ENCODE measurements at places on chromosomes 3 and 15. TPM values are rescaled to one million over a fixed set of nuclear protein-coding genes. Genes with fewer than 3 reads are reported as not detected.

Gene GLDN
- 0.15 TPM for polyA plus RNA-seq

- DNase-seq: no peak
Measured at GRCh38 chr15:47304656-47305055, 412.6 kb upstream of the SEMA6D start.

DNA sequence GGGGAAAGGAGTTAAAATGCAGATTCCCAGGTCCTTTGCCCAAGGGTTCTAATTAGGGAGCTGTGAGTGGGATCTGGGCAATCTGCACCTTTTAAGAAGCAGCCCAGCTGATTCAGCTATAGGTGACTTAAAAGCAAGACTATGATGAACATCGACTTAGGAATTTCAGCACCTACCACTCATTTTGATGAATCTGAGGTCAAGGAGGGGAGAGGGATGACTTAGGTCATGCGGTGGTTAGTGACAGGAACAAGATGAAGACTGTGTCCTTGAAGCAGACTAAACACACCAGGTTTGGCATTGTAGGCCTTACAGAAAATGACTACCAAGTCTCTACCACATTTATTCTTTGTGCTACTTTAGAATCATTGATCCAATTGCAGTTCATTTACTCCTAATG is 196.3 kb downstream of the DTWD1 start:
- DNase-seq: no peak

DNA sequence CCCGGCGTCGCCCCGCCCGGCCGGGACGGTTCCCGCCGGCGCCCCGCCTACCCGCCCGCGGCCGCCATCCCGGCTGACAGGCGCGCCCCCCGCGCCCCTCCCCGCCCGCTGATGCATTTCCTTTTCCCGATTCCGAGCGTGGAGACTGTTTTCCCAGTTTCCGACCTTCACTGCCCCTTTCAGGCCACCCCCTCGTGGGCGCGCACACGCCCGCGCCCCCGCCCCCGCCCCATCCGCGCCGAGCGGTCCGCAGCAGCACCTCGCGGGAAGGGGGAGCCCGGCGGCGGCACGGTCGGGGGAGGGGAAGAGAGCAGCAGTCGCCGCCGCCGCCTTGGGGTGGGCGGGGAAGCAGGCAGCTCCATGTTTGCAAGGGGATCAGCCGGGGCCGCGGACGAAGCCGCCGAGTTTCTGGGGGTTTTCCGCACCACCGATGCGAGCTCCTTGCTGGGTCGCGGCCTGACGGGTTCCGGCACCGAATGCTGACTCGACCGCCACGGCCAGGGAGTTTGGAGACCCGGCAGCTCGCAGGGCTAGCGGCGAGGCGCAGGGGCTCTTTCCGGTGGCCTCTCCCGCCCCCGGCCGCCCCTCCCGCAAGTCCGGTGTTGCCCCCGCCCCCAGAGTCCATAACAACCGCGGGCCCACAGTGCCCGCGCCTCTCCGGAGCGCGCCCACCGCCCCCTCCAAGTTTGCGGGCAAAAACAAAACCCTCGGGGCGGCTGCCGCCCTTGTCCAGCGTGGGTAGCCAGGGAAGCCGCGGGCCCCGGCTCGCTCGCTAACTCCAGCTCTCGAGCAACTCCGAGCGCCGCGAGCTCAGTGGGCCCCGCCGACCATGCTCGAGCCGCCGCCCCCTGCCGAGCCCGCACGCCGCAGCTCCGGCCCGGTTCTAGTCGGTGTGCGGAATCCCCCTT is 3.2 kb upstream of the SIN3A start:
- DNase-seq: no peak

Gene ALDH1L1
- polyA plus RNA-seq: 234 TPM

- DNase-seq: no peak
Measured at GRCh38 chr3:182389071-182389815, 404.1 kb upstream of the ATP11B start.

Gene ARPP21
- not detected for polyA plus RNA-seq

DNA sequence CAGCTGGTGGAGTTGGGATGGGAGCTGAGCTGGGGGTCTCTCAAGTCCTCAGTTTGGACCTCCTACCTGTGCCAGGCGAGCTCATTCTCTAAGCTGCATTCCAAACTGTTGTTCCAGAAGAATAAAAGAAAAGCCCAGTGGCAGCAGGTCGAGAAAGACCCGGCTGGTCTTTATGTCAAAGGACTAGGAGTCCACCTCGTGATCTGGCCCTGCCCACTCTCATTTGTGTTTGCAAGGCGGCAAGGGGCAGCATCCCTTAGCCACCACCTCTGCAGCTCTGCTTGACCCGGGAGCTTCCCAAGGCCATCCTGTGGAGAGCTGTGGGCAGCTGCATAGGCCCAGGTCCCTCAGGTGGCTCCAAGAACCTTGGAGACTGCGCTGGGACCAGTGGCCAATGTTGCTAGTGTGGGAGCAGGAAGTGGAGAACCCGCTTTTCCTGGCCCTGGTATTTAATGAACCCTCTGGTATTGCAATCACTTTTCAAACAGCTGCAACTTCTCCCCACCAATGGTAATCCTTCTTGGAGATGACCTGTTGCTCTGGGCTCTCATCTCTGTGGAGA is 30.9 kb downstream of the KY start:
- DNase-seq: no peak

GRCh38 chr15:65451989-65452388 is 29.2 kb upstream of the IGDCC4 start:
- DNase-seq: no peak

DNA sequence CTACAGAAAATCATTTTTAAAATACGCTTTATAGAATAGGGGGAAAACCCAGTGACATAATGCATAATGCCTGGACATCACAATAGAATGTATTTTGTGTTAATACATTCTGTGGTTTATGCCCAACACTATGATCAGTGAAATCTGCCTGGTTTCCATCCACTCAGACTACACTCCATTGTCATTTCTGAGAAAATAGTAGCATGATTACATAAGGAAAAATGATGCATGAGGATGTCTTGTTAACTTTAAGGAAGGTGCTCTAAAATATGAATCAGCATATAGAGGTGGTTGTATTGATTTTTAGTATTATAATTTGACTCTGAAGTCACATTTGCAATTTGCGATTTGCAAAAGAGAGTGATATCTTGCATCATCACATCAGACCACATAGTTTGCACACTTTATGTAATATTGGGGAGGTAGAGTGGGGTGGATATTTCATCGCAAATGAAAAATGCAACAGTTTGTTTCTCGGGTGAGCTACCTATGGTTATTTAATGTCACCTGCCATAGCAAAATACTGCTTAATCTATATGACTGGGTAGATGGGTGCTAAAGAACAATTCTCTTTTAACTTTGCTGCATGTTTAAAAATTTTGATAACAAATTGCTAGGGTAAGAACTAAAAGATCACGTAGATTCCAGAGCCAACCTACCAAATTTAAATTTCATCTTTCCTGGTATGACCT is 403.9 kb downstream of the IL5RA start:
- DNase-seq: no peak

Gene MASP1
- 64.2 TPM for polyA plus RNA-seq
